ENCODE measurements at places on chromosomes 5 and 9.

DNA sequence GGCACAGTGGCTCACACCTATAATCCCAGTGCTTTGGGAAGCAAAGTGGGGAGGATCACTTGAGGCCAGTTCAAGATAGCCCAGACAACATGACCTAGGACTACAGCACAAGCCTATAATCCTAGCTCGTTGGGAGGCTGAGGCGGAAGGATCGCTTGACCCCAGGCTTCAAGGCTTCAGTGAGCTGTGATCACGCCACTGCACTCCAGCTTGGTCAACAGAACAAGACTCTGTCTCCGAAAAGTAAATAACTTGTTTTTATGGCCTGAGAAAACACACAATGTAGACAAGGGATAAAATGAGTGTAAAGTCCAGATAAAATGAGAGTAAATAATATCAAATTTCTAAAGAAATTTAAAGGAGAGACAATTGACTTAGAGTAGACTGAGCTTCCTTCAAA is 26.3 kb downstream of the SHLD3 start:
- no peak for DNase-seq

- no peak for DNase-seq
Measured at GRCh38 chr5:158658446-158659230, 441.1 kb downstream of the EBF1 start.

- DNase-seq: no peak
Measured at GRCh38 chr9:87667164-87667738, 58.7 kb upstream of the CTSL start.

DNA sequence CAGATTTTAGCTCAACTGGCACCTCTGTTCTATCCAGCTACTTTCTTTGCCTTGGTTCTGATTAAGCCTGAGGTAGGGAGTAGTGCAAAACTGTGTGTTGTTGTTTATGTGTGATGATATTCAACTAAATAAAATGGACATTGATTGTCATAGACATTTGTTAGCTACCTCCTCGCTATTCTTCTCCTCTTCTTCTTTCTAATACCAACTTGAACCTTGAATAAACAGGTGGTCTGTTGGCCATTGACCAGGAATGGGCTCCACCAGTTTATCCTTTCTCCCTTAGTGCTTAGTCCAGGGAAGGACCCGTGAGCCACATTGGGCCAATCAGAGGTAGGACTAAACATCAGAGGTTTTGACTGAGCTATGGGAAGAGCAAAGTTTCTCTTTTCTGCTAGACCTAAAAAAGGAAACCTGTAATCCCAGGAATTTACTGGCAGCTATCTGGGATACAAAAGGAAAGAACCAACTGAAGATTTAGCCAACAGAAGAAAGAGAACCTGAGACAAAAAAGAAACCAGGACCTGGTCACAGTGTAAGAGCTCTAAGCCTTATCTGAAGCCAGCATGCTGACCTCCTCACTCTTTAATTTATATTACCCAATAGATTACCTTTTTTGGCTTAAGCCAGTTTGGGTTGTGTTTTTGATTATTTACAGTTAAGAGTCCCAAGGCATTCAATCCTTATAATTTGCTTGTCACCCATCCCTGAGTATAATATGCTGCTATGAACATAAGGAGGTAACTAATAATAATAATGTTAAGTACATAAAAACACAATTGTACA is 5.3 kb upstream of the RNF145 start:
- DNase-seq: no peak

DNA sequence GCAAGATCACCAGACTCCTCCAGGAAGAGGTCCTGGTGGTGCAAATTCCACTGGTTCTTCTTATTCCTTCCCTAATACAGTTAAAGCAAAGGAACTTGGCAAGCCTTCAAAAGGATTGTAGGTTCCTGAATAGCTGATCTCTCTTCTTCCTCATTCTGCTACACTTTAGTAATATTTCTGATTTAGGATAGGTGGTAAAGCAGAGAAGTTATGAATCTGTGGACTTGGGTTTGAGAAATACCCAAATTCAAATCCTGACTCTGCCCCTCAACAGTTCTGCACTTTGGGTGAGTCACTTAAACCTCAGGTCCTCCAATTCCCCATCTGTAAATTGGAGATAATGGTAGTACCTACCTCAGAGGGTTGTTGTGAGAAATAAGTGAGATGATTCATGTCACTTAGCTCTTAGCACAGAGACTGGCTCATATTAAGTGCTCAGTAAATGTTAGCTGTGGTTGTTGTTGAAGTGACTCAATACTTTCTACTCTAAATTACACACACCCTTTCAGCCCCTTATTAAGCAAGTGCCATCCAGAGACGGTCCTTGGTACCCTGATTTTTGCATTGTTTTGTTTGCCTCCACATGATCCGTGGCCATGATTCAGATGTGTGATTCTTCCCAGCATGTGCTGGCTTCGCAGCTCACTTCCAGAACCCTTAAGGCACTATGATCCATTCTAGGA is 5.2 kb downstream of the SH3RF2 start:
- DNase-seq: no peak

- no peak for DNase-seq
Measured at GRCh38 chr5:1292846-1293415, 1.9 kb downstream of the TERT start.

DNA sequence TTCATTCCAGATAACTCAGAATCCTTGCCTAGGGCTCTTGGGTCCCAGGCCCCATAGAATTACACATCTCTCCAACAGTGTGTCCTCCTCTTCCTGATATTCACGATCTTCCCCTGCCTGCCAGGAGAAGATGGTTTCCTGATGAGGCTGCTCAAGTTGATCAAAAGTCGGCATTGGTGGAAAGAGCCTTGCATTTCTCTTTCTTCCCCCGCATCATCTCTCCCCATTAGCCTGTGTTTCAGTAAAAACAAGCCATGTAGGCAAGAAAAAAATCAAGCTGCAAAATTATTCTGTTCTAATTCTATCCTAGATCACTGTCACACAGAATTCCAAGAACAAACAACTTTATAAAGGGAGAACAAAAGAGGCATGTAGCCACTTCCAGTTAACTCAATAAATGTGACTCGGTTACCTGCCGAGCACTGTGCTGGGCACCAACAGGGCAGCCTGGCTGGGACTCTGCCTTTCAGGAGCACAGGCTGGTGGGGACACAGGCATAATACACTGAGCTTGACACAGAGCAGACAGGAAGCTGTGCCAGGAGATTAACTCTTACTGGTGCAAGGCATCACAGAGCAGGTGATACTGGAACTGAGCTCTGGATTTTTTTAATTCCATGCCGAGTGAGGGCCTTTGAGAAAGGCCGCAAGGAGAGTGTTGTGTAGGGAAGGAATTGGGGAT is 25.6 kb downstream of the TMOD1 start:
- no peak for DNase-seq

GRCh38 chr5:66982056-66982387 is 214.6 kb downstream of the CD180 start:
- DNase-seq: no peak

GRCh38 chr9:4027606-4028005 is 272.3 kb downstream of the GLIS3 start:
- no peak for DNase-seq

- DNase-seq: peak; percentile 7
Measured at GRCh38 chr9:77751341-77752091, 103.4 kb upstream of the GNA14 start.

GRCh38 chr5:90434116-90434714 is 24.7 kb upstream of the CETN3 start:
- peak; percentile 4 for DNase-seq

- DNase-seq: no peak
Measured at GRCh38 chr5:27392716-27393115, 354.3 kb upstream of the CDH9 start.

- DNase-seq: no peak
Measured at GRCh38 chr9:132002643-132003318, 76.9 kb downstream of the MED27 start.

- no peak for DNase-seq
Measured at GRCh38 chr5:172160506-172160905, 27.5 kb downstream of the STK10 start.

DNA sequence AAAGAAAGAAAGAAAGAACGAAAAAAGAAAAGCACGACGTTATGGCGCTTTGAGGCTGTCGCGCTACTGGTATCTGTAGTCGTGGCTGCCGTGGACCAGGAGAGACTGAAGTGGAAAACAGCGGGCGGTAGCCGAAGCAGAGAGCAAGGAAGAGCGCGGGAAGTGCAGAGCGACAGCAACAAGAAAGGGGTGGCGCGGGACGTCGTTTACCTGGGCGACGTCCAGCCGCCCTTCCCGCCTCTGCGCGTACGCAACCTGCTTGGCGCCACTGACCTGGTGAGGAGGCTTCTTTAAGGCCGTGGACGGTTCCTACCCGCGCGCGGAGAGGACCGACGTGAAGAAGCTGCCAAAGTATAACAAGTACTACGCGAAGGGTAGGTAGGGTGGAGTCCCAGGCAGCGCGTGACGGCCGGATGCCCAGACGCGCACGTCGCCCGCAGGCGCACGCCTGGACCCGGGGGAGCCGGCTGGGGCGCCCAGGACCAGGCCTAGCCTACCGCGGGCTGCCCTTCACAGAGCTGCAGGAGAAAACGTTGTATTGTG is 15.4 kb downstream of the CCL28 start:
- DNase-seq: no peak

GRCh38 chr9:126164796-126165525 is 161.7 kb upstream of the MVB12B start:
- DNase-seq: no peak

DNA sequence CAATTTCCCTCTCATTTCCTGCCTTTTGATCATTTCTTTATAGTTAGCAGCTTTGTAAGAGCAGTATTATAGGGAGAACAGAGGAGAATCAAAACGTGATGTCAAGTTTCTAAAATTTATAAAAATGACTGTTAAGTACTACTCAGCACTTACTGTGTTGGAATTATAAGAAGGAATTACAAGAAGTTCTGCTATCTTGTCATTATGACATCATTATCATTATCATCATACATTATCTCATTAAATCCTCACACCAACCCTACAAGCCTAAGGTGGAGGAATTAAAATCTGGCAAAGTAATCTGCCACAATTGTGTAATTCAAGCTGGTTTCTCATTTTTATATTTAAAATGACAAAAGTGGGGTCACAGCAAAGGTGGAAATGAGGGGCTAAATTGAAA is 316.2 kb upstream of the CD180 start:
- no peak for DNase-seq

DNA sequence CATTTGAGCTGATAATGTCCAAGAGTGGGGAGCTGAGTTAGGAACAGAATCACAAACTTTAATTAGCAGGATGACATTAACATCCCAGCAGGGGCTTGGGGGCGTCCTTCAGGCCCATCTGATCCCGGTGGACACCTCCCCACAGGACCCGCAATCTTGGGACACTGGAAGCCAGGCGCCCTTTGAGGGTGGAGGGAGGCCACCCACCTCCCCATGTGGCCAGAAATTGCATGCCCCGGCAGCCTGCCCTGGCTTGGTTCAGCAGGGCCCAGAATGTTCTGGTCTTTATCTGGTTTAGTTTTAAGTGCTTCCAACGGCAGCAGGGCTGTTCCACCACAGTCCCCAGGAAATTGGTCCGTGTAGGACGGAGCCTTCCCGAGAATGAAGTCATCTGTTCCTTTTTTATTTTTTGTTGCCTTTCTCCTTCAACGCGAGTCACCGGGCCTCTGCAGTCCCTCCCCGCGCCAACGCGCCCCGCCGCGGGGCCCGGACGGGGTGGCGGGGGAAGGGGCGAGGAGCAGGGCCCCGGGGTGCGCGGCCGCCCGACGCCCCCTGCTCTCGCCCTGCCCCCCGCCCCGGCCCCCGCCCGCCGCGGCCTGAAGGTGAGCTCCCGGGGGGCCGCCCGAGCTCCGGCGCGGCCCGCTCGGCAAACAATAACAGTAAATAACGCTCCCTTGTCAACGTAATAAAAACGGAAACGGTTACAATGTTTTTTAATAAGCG is 207.9 kb downstream of the C9orf50 start:
- DNase-seq: peak; percentile 62

DNA sequence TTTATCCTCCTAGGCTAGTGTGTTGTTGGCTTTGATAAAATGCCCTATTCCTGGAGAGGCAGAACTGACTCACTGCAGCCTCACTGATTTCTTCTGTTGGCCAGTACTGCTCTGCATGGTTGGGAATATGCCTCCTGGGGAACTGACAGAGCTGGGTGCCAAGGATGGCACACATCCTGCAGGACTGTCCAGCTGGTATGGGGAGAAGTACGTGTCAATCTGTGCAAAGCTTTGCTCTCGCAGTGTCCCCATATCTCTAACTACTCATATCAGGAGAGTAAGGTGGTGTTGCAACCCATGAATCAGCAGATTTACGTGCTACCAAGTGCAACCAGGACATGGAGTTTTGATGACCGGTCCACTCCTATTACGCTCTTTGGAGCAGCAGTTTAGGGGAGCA is 74.7 kb downstream of the TEK start:
- DNase-seq: no peak

- no peak for DNase-seq
Measured at GRCh38 chr9:114059047-114059803, 18.9 kb downstream of the AMBP start.

DNA sequence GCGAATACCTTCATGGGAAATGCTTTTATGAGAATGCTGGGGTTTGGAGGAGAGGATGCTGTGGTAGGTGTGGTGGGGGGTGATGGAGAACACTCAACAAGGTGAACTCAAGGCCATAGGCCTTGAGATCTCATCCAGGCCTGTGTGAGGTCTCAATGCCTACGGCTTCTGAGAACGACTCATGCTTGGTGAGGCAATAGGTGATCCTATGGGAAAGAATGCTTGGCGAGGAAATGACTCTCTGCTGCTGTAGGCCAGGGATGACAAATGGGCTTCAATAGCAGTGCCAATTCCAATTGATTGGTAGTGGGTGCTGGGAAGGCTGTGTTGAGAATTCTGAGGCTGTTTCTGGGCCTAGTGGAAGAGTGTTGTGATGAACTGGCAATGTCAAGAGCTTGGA is 280.2 kb upstream of the CLINT1 start:
- DNase-seq: no peak

DNA sequence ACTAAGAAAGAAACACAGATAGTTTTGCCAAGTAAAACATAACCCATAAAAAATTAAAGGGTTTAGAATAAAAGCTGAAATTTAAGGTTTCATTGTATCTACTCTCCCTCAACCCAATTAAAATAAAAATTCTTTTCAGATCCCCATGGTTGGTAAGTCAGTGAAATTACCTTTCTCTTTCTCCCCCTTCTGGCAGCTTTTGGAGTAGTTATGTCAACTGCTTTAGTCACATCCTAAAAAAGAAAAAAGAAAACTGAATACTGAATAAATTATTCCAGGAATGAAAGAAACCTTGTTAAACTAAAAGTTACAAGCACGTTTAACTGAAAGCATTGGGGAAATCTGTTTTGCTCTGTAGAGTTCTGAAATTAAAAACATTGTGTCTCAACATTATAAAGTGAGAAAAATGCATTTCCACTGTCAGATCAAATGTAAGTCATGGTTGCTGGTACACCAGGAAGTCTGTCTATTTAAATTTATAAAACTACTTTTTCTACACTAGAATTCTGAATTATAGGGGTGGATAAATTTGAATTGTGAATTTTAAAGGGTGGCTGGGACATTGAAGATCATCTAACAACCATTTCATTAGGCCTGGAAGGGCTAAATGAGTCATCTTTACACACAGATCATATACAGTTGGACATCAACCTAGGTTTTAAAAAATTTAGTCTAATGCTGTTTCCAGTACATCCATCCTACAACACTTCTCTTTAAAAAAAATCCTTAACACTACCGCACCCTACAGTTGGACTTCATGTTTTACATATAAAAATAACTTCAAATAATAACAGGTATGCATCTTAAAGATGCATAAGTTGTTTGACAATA is 24.7 kb downstream of the PSIP1 start:
- no peak for DNase-seq

GRCh38 chr9:98022447-98022846 is 34.1 kb upstream of the NANS start:
- no peak for DNase-seq
